ENCODE measurements at places on chromosomes 12 and 14. TPM values are rescaled to one million over a fixed set of nuclear protein-coding genes. Genes with fewer than 3 reads are reported as not detected.

NTF3 gene
- polyA plus RNA-seq: 5.5 TPM

GRIP1 gene
- 23.0 TPM for polyA plus RNA-seq

CSRP2 gene
- 86.6 TPM for polyA plus RNA-seq

SELPLG gene
- 1.7 TPM for polyA plus RNA-seq

DNA sequence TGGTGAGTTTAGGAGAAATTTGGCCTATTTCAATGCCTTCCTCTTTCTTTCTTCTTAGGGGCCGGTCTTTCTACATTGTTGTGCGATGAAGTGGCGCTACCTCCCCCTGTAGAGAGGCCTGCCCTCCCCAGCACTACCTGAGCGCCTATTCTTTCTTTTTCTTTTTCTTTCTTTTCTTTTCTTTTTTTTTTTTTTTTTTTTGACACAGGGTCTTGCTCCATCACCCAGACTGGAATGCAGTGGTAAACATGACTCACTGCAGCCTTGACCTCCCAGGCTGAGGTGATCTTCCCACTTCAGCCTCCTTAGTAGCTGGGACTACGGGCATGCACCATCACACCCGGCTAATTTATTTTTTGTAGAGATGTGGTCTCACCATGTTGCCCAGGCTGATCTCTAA is 136.1 kb upstream of the MAX start:
- DNase-seq: no peak

GRCh38 chr12:91523831-91524230 is 341.2 kb upstream of the DCN start:
- no peak for DNase-seq

DNA sequence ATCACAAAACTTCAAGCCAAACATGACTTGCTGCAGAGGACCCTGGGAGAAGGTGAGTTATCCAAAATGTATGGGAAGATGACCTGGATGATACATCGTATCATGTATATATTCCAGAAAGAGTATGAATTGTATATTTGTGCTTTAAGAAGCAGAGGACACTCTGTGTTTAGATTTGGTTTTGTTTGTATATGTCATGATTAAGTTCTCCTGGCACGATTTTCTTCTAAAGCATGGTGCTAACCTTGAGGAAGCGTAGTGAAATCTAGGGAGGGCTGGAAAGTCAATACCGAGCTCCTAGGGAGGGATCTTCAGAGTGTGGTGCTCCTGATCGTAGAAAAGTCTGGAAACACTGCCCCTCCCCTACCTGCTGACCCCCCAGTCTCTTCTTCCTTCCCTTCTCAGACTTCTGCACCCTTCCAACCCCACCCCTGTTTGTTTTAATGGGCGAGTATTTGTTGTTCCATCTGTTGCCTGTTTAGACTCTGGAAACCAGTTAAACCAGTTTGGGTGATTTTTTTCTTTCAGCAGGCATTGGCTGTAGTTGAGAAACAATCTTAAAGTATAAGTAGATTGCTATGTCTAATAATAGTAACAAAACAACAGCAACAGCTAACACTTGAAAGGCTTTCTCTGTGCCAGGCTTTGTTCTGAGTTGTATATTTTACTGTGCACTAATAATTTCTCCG is 141.6 kb downstream of the KICS2 start:
- DNase-seq: no peak

GRCh38 chr12:108622421-108622820 is 11.3 kb downstream of the SELPLG start:
- no peak for DNase-seq

DNA sequence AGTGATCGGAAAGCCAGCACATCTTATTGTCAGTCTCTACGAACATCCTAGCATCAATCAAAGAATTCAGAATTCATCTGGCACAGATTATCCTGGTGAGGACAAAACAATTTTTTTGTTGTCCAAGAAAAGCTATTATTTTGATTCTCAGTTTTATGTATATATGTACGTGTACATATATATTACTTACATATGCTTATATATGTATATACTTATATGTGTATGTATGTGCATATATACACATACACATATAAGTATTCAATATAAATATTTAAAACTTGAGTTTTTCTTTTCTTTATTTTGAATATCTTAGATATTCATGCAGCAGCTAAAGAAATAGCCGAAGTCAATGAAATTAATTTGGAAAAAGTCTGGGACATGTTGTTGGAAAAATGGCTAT is 77.9 kb downstream of the KNTC1 start:
- DNase-seq: no peak

- DNase-seq: no peak
These were observed 4.1 kb upstream of the TMEM120B start for GRCh38 chr12:121708313-121709063.
